ENCODE measurements at places on chromosomes 11 and 22. TPM values are rescaled to one million over a fixed set of nuclear protein-coding genes. Genes with fewer than 3 reads are reported as not detected.

DNA sequence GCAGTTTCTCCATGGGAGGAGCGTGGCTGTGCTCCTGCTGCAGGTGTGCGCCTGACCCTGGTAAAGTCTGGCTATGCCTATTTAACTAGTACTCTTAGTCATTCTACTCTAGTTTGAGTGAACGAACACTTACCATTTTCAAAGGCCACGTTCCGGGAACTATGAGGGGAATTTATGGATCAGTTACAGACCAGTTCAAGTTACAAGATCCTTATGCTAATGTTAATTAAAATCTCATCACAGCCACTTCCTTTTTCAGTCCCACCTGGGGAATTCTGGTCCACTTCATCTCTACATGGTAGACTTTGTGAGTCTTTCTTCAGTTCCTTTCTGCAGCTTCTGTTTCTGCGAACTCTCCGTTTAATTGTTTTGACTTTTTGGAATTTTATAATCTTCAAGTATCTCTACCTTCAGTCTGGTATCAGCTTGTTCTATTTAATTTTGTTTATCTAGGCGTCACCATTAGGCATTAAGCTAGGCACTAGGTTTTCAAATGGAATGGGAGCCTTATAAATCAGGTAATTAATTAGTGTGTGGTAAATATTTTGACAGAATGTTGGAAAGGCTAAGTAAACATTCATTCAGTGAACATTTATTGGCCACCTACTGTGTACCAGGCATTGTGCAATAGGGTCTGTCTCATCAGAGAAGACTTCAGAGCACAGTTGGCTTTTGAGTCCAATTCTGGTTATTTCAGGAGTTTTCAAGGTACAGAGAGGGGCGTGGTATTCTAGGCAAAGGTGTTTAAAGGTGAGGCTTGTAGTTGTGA lies 78.9 kb downstream of the GRK3 start:
- no peak for DNase-seq

- DNase-seq: no peak
These were observed 72.7 kb downstream of the RRM1 start for GRCh38 chr11:4167292-4167691.

GRCh38 chr11:130817330-130817944 lies 98.8 kb downstream of the SNX19 start:
- peak; percentile 63 for DNase-seq

The ACR gene
- total RNA-seq: not detected
